Activated T-cell treated with anti-CD3 and anti-CD28 coated beads for 48 hours (primary cell): ENCODE measurements at places on chromosomes 3 and 15.

DNA sequence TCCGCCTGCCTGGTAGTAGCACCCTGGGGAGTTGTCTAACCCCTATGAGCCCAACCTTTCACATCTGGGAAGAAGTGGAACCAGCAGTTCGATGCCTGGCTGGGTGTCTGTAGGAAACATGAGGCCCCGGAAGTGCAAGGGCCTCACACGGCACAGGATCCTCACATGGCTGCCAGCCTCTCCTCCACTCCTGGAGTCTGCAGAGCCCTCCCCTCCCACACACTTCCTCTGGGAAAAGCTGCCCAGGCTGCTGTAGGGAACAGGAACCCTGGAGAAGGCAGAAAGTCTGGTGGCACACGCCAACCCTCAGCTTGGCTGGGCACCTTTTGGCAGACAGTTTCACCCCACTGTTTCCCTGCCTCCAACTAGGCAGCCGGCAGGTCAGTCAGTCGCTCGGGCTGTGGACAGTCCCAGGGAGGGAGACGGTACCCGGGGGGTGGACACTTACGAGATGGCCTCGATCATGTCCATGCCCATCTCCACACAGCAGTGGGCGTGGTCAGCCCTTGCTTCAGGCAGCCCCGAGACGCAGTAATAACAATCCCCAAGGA lies 118.4 kb downstream of the ADCY5 start:
- no peak for DNase-seq

- DNase-seq = no peak
Observed at GRCh38 chr15:91970142-91970541, 116.6 kb downstream of the SLCO3A1 start.

DNA sequence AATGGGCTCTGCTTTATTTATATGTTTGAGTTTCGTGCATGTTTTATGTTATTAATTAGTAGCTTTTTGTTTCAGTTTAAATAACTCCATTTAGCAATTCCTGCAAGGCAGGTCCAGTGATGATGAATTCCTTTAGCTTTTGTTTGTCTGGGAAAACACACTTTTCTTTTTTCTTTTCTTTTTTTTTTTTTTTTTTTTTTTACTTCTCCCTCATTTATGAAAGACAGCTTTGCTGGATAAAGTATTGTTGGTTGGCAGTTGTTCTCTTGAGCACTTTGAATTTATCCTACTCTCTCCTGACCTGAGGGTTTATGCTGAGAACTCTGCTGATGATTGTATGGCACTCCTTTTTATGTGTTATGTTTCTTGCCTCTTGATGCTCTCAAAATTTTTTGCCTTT lies 35.7 kb downstream of the TMEM39A start:
- no peak for DNase-seq

GRCh38 chr15:43121863-43122262 lies 11.5 kb upstream of the TMEM62 start:
- no peak for DNase-seq

GRCh38 chr15:82570721-82571508 lies 30.7 kb upstream of the RPS17 start:
- no peak for DNase-seq

DNA sequence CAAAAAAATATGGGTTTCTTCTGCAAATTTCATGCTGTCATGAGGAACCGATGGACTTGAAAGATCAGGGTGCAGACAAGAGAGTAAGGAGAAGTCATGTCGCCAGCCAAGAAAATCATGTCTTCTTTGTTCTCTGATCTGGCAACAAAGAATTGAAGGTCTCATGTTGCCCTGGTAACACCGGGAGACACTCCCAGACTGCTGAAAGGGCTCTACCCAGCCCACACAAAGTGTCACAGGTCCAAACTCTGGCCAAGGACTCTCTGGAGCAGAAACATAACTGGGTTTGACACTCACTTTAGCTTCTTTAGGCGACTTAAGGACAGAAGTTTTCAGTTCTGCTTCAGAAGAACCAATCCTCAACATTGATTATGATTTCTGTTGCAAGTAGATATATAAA lies 42.9 kb downstream of the SIDT1 start:
- no peak for DNase-seq

- no peak for DNase-seq
Observed at GRCh38 chr3:109059264-109059663, 58.7 kb downstream of the MORC1 start.

GRCh38 chr15:65828585-65828984 lies 36.5 kb upstream of the DENND4A start:
- no peak for DNase-seq

- no peak for DNase-seq
Observed at GRCh38 chr15:46120713-46121112, 485.9 kb downstream of the SQOR start.

DNA sequence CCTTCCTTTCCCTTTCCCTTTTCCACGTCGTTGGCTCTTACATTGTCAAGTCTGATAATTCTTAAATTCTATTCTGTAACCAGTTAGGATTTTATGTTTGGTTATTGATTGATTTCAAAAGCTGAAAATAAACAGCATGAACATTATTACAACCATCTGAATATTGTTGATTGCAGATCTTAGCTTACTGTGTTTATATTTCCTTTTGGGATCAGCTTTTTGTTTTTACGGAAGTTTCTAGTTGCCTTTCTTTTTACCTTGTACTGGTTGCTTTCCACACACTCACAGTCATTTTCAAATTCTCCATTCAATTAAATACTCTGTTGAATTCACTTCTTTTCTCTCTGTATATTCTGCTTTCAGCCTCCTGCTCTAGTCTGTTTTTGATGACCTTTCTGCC lies 16.6 kb downstream of the ZNF35 start:
- no peak for DNase-seq

DNA sequence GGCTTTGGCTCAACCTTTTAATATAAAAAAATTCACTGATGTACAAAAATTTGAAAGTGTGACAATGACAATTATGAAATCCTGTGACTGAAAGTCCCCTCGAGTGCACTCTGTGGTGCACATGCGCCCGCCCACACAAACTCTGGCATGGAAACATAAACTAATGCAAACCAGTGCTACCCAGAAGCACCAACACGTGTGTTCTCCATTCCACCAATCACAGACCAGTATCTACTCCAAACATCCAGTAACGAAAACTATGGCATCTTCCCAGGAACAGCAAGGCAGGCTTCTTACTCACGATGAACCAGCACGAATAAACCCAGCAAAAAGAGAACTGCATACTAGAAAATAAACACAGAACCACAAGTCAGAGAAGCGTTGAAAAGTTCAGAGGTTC lies 11.7 kb upstream of the NMB start:
- peak; percentile 42 for DNase-seq

DNA sequence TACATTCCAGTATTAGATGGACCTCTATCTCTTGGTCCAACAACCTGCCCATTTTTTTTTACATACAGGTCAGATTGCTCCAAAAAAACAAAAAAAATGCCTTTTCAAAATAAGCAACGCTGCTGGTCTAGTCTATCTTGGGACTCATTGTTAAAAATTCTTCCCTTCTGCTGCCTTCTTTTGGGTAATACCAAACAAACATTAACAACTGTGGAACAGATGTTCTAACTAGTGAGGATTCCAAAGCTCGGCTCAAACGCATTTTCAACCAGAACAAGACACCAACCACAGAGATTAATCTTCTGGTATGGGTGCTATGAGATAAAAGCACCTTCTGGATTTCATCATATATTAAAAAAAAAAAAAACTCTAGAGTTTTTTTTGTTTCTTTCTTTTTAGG lies 24.7 kb downstream of the ARHGAP31 start:
- DNase-seq = no peak

- DNase-seq = no peak
Observed at GRCh38 chr15:31554261-31554660, 227.6 kb downstream of the KLF13 start.

DNA sequence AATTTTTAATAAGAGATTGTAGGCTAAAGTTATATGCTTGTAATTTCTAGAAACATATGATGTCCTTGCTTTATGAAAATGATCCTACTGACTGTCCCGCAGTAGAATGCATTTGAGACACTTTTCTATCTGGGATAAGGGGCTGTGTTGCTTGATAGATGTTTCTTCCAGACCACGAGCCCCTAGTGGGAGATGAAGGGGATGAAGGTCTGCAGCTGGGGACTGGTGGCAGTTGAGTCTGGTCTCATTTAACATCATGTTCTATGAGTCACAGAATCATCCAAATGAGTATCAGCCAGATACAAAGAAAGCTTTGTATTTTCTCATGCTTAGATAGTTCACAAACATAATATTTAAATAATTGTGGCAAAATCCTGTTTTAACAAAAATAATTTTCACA lies 84.3 kb upstream of the PRTG start:
- no peak for DNase-seq

DNA sequence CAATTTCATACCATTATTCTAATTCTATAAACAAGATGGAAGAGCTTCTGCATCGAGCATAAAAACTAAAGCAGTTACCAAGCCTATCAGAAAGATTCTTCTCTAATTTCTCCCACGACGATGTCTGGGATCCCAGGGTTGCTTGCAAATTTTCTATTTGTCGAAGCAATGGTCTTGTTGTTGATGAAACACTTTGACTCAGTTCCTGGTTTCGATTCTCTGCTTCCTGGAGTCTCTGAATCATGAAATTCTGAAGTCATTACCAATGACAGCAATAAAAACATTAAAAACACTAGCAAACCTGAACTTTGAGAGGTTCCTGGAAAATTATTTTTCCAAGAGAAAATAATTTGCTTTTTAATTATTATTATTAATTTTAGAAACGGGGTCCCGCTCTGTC lies 18.7 kb downstream of the TMF1 start:
- no peak for DNase-seq

GRCh38 chr3:18672561-18672960 lies 247.4 kb upstream of the SATB1 start:
- no peak for DNase-seq

DNA sequence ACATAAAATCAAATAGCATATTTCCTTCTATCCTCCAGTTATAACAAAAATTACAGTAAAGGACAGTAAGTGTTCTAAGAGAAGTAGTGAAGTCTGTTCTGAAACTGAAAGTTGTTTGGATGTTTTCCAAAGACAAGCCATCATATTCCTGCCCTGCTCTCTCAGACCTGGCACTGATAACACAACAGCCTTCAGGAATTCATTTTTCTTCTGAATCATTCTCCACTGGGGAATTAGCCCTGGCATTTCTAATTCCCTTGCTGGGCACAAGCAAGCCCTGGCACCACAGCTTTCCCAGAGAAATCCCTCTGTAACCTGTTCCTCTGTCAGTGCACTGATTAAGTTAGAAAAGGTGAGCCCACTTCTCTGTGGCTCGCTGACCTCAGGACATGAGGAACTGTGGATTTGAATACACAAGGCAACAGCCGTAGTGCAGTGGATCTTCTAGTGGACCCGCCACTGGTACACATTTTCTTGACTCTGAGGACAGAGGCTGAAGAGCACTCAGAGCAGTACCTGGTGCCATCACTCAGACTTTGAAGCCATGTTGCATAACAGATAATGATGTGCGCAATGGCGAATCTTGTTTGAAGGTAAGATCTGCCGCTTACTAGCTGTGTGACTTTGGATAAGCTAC lies 61.6 kb downstream of the WWTR1 start:
- no peak for DNase-seq

- DNase-seq = no peak
Observed at GRCh38 chr15:89839167-89839810, 24.6 kb upstream of the ANPEP start.

- DNase-seq = no peak
Observed at GRCh38 chr3:9934235-9934621, 594 bp downstream of the CRELD1 start.

DNA sequence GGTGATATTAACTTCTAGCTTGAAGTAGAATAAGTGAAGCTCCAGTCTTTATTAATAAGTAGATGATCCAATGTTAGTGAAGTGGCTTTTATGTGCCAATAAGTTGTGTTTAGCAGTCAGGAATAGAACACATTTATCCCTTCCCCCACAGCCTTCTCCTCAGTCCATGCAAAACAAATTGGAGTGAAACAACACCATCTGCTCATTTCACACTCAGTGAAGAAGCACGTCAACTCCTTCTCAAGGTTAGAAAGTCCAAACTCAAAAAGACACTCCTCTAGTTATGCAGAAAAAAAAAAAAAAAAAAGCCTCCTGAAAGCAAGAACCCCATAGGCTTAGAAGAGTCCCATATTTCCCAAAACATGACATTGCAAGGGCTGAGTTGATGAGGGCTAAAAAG lies 18.0 kb upstream of the NEO1 start:
- DNase-seq = no peak

- no peak for DNase-seq
Observed at GRCh38 chr3:53194210-53195065, 33.4 kb downstream of the PRKCD start.

- DNase-seq = no peak
Observed at GRCh38 chr3:153963012-153963411, 158.2 kb upstream of the ARHGEF26 start.

DNA sequence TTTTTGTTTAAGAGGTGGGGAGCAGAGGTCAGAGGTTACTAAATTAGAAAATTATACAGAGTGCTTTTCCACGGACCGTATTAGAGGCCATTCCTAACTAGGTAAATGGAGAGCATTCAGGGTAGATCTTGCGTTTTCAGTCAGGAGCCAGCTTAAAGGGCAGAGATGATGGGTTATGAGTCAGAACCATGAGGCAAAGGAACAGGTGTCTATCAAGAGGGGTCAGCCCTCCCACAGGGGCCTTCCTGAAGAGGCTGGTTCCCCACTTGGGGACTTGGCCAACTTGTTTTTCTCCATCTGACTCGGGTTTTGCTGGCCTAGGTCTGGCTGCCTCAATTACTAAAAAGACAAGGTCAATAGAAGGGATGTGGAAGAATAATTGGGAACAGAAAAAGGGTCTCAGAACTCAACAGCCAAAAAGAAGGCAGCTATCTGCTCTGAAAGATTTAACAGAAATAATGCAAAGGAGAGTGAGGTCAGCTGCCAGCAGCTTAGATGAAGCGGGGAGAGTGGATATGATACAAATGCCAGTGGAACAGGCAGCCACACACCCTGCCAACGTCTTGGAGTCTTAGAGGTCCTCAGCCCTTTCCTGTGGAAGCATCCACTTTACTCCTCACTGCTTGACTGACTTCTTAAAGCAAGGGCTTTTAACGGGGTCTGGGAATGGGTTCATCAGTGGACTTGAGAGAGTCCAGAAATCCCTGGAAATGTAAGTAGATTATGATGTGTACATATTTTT lies 17.6 kb downstream of the MTMR14 start:
- DNase-seq = no peak

- no peak for DNase-seq
Observed at GRCh38 chr3:118538187-118538586, 496.5 kb downstream of the IGSF11 start.

DNA sequence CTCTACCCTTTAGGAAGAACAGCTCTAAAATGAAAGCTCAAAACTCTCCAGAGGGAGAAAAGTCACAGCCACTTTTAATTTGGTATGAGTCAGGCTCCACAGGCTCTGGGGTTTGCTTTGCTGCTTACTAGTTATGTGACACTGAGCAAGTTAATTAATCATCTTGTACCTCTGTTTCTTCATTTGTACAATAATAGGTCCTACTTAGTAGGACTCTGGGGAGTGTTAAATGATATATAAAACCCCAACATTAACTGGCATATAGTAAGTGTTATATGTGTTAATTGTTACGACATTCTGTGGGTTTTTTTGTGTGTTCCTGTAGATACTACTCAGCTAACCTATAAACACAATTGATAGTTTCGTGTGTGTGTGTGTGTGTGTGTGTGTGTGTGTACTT lies 6.6 kb downstream of the ACKR2 start:
- DNase-seq = no peak
